Skeletal muscle cell (primary cell): ENCODE measurements at places on chromosomes 6 and 20.

- no peak for DNase-seq
These were observed 34.9 kb downstream of the COL12A1 start for GRCh38 chr6:75170691-75171560.

- no peak for DNase-seq
These were observed 33.7 kb downstream of the PKIG start for GRCh38 chr20:44615876-44616603.

DNA sequence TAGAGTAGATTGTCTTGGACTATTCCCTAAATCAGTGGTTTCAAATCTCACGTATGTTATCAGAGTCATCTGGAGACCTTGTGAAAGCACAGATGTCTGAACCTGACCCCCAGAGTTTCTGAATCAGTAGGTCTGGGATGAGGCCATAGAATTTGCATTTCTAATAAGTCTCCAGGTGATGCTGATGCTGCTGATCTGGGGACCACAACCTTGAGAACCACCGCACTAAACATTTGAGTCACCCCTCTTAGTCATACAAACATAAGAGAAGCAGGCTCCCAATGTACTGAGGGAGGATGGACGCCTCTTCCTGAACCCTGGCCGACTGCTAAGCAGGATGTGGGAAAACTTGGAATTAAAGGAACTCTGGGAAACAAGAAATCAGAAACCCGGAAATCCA, 187.8 kb upstream of the PRDM1 start:
- peak; percentile 42 for DNase-seq

GRCh38 chr20:20241976-20242375, 125.9 kb upstream of the INSM1 start:
- no peak for DNase-seq

DNA sequence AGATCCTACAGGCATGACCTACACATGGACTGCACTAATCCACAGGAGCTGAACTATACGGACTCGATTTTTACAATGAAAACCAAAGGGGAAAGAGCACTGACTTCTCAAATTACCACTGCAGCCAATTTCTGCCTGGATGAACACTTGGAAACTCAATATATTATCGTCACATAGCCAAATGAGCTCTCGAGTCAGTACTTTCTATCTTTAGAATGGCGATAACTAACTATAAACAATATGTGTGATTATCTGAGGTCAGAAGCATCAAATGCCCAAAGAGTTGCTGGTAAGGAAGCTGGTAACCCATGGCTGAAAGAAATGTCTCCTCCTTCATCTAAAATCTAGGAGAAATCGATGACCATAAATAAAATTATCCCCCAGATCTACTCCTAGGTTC, 86.7 kb downstream of the KIF16B start:
- no peak for DNase-seq

DNA sequence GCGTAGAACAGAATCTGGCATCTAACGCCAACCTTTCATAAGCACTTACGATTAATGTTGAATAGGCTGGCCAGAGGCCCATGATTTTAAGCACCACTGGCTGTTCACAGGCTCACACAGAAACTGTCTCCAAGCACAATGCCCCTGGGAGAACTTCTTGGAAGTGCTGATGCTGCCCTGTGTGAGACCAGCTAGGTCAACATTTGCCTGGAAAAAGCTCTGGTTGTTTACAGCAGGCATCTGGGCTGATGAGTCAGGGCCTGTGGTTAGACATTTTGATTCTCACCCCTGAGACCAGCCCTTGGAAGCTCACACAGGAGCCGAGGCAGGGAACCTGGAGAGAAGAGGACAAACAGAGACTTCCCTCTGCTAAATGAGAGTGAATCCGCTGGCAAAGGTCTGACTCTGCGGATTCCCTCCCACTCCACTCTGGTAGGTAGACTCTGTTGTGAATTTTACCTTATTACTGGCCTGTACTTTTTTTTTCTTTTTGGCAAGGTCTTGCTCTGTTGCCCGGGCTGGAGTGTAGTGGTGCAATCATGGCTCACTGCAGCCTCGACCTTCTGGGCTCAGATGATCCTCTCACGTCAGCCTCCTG, 6.8 kb upstream of the SULF2 start:
- peak; percentile 92 for DNase-seq

DNA sequence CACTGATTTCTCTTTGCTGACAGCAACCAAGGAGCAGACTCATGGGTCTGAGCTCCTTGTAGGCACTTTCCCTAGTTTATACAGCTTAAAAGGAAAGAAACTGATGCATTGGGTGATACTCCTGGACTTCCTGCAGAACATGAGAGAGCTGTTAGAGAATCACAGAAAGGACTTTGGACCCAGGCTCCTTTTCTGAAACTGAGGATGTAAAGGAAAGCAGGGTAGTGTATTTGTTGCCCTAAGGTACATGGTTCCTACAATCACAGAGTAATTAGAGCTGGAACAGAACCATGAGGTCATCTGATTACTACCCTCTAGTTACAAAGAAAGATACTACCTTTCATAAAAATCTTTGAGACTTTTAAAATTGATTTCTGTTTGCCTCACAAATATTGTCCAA, 477.1 kb upstream of the SPTLC3 start:
- no peak for DNase-seq

DNA sequence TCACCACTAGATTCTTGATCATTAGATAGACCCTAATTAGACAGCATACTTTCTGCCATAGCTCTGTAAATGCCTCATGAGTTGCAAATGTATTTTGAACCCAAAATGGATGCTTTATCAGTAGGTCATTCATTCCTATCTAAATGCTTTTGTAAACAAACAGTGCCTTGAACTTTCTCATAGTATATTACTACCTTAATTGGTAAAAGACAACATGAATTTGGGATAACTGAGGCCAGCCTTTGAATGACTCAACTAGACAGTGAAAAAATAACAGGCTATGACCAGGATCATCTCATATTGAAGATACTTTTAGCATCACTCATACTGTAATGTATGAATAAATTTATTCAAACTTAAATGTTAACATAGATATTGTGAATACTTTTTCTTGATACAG, 37.0 kb upstream of the PRL start:
- DNase-seq = no peak

- DNase-seq = no peak
These were observed 7.8 kb upstream of the KHDC1L start for GRCh38 chr6:73233048-73233447.

- no peak for DNase-seq
These were observed 26.3 kb downstream of the ELOVL5 start for GRCh38 chr6:53322188-53323029.

GRCh38 chr6:9978480-9978879, 436.4 kb downstream of the TFAP2A start:
- DNase-seq = no peak

DNA sequence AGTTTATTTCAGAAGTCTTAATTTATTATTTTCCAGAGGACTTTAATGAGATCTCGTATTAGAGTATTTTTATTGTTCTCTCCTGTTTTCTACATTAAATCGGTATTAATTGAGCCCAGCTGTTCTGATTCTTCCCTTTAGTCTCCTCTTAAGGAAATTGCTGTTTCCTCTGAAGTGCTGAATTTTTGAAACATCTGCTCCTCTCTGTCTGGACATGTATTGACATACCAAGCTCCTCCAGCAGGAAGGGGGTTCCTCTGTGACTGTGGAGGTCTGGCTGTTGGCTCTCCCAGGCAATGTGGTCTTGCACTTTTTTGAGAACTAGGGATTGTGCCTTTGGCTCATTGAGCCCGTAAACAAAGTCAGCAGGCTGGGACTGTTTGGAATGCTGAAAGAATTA, 74.9 kb downstream of the MAP3K4 start:
- DNase-seq = no peak

- no peak for DNase-seq
These were observed 65.6 kb downstream of the ZNF292 start for GRCh38 chr6:87220997-87221396.

- peak; percentile 86 for DNase-seq
These were observed 709.6 kb upstream of the MARCKS start for GRCh38 chr6:113147544-113147943.

- no peak for DNase-seq
These were observed 133.2 kb downstream of the KHDRBS2 start for GRCh38 chr6:62152796-62153195.

DNA sequence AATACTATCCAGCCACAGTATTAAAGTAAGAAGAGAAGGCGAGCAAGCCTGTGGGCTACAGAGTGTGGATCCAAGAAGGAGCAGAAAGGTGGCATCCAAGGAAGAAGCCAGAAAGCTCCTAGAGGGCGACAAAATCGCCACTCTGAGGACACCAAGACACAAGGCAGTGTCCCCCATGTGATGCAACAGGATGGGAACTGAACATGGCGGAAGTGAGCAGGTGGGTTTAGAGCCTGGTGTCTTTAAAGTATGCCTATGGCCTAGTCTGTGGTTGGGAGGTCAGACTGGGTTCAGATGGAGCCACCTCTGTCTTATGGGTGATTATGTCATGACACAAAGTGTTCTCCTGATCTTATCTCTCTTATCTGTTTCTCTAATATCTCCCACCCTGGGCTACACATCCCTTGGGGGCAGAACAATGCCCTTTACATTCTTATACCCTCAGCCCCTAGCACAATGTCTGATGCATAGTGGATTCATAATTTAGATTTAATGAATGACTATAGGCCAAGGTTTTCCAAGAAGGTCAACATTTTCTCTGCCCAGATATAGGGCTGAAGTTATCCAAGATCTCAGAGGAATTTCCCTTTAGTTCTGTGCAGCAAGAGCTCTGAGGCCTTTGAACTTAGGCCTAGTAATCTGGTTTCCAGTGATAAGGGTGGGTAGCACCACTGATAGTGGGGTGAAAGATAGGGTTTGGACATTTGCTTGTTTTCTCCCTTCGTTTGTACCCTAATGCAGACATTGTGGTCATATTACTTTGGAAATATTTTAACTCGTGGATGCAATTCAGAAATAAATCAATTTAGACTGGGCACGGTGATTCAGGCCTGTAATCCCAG, 167.3 kb upstream of the AKIRIN2 start:
- no peak for DNase-seq

GRCh38 chr6:170208182-170208601, 82.7 kb downstream of the DLL1 start:
- DNase-seq = no peak

DNA sequence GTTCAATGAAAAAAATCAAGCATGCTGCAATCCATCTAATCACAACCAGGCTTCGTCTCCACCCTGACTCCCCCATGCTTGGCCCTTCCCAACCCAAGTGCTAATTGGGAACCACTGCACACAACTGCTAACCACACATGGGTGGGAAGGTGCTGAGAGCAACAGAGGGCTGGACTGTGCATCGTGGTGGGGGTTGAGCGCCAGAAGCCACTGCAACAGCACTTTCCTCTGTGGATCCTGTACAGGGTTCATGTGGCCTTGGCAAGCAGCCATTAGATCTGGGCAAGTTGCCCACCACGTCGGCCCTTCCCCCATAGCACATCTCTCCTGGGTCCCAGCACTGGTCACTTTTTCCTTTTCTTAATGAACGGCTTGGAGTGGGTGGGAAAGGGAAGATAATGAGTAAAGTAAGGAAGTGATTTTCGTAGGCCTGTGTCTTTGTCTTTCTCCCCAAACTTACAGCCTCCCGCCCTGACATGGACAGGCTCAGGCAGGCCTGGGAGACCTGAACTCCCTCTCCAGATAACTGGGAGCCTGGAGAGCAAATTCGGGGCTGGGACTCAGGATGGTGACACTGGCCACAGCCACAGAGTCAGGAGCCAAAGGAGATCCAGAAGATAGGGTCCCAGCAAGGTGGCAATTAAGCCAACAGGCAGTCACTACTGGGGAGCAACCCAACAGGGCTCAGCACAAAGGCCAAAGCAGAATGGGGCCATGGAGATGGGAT, 34.4 kb upstream of the MRPS10 start:
- peak; percentile 35 for DNase-seq

DNA sequence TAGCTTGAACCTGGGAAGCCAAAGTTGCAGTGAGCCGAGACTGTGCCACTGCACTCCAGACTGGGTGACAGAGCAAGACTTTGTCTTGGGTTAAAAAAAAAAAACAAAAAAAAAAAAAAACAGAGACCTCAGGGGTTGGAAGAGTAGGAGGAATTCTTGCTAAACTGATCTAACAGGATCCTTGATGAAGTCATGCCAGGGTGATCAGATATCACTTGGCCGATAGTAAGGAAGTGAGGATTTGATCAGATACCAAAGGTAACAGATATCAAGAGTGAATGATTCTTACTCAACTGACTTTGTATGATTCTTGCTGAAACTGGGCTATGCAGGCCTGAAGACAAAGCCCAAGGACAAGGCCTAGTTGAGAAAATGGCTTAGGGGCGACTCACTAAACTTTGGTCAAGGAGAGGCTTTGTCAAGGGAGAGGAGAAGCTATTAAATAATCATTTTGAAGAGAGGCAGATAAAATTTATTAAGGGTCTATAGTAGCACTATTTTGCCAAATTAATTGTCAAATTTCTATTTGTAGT, 624.7 kb downstream of the UTRN start:
- no peak for DNase-seq

DNA sequence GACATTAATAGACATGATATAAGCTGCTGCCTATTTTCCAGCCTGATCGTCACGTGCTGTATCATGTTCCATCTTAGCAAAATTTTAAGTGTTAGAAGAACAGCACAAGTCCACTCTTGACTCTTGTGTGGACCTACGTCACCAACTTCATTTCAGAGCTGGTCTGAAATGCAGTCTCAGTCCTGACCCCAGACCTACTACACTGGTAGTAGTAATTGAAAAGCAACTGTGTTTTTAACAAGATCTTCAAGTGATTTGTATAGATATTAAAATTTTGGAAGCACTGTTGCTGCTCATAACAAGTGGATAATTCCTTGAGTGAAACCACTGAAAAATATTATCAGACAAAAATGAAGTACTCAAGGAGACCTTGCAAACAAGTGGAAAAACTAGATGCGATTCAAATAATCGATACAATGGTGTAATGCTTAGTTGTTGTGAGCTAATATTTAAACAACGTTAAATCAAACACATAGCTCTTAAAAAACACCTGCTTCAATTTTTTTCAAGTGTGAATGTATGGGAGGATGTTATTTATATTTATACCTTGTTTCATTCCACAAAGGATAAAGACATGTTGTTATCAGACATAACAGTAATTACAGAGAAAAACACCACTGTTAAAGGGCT, 110.9 kb upstream of the JAG1 start:
- no peak for DNase-seq

- DNase-seq = no peak
These were observed 22.2 kb upstream of the ZBTB2 start for GRCh38 chr6:151413372-151414145.

GRCh38 chr20:47642624-47643023, 140.9 kb downstream of the NCOA3 start:
- no peak for DNase-seq

GRCh38 chr20:58274384-58274783, 35.1 kb upstream of the RAB22A start:
- DNase-seq = no peak

- DNase-seq = peak; percentile 77
These were observed 213.1 kb upstream of the STXBP5 start for GRCh38 chr6:146990821-146991798.
